ENCODE measurements at places on chromosomes 12 and 14.
A peak's percentile ranks its signal among the peaks of the same experiment; 100 is the strongest.

- no peak for DNase-seq
Observed at GRCh38 chr12:92431146-92431545, 271.6 kb upstream of the PLEKHG7 start.

- no peak for DNase-seq
Observed at GRCh38 chr12:22115711-22116110, 69.7 kb downstream of the CMAS start.

DNA sequence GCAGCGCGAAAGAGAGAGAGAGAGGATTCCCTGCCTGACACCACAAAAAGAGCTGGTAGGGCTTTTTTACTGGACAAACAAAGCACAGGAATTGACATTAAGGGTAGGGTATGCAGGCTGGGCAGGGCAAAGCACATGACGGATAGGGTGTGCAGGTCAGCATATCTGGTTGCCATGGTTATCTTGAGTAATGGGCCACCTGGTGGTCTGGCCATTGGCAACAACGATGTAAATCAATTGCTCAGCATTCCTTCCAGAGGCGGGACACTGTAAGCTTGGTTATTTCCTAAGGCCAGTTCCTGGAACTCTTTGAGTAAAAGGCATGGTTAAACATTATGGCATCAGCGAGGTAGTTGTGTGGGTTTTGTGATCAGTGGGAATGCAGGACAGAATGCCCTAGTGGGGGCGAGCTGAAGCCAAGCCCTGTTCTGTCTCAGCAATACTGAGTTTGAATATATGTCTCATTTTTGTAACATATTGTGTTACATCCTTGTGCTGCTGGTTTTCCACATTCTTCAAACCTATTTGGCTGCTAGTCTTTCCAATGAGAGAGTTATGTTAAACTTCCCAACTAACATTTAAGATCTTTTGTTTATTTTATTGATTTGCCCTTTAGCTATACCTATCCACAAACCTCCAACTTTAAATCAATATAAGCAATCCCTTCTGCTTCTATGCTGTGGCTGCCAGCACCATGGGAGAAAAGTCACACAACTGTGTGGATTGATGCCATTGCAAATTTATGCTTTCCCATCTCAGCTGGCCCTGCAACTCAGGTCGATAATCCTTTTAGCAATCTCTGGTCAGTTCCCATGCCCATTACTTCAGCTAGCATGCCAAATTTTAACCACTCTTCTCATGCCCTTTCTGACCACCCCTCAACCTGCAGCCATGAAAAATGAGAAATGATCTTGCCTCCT is 396.7 kb upstream of the PDE3A start:
- no peak for DNase-seq

DNA sequence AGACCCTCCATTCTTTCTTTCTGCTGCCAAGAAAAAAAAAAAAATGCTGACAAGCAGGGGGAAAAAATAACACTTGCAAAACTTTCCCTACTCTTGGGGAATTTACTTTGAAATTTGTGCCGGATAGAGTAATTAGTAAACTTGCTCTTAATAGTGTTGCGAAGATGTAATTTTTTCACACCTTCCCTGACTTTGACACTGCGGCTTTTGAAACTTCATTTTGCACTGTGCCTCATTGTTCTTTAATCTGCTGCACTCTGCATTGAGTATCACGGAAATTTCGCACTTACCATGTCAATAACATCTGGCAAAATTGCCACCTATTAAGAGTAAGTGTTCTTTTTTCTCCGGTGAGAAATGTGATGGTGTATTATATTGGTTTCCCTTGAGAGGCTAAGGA is 596.1 kb downstream of the VRK1 start:
- no peak for DNase-seq

DNA sequence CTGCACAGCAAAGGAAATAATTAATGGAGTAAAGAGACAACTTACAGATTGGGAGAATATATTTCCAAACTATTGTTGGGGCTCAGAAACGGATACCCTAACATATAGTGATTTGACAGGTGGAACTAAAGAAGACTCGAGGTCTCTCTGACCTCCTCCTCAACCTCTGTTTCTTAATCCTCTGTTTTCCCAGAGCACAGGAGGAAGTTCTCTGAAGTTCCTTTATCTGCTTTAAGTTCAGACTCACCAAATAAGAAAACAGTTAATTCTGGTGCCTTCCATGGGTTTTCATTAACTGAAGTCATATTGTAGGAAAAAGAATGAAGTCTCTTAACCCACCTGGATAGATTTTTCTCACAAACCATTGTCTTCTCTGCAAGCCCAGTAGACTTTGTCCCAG is 29.2 kb downstream of the CLEC2D start:
- DNase-seq = no peak

DNA sequence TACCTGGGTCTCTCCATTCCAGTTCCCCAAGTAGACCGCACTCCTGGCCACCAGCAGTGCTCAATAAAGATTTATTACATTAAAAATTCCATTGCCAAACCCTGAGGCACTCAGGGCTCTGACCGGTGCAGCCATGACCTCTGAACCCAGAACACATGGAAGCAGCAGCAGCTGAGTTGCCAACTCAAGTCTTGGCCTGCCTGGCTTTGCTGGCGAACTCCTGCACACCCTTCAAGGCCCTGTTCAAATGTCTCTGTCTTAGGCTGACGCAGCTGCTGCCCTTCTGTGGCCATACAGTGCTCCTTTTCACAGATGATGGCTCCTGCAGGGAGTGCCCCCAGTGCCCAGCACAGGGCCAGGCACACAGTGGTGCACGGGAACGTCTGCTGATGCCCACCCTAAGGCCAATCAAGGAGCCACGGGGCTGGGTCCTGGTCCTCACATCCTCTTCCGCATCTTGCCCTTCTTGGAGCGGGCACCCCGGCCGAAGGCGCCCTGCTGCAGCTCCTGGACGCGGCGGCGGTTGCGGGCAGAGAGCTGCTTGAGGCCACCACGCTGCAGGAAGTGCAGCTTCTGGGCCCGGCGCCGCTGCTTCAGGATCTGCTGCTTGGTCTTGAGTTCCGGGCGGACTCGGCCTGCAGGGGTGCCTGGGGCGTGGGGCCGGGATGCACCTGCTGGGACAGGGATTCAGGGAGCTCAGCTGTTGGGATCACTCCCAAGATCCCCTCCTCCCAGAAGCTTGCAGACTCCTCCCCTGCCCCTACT is 9.1 kb downstream of the CFAP73 start:
- no peak for DNase-seq

DNA sequence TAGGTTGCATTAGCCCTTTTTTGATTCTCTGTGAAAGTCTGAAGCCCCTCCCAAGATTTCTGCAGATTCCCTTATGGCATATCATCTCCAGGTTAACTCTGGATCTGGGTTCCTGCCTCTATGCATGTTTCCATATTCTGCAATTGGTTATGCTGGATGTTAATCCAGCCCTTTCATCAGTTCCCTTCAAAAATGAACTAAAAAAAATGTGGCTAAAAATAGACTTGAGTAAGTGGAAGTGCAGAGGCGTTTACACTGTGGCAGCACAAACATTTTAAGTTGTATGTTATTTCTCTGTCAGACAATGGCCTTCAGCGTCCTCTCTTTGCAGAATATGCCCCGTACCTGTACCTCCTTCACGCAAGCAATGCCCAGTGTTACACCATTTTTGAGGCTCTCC is 11.4 kb downstream of the MGST1 start:
- no peak for DNase-seq

DNA sequence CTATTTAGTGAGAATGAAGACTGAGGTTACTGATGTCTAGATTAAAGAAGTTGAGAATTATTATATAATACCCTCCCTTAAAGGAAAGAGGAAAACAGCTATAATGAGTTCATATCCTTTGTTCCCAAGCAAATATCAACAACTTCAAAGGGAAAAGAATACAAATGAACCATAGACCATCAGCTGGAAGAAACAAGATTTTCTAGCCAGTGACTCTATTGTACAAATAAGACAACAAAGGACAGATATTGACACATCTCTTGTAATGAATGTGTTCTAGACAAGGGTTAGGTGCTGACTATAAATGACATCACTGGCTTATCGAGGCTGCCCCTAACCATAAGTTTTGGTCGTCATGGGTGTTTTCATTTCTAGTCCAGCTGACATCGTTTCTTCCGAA is 48.2 kb downstream of the SLC38A4 start:
- DNase-seq = no peak

GRCh38 chr12:31819427-31819826 is 90.6 kb upstream of the AMN1 start:
- DNase-seq = no peak

DNA sequence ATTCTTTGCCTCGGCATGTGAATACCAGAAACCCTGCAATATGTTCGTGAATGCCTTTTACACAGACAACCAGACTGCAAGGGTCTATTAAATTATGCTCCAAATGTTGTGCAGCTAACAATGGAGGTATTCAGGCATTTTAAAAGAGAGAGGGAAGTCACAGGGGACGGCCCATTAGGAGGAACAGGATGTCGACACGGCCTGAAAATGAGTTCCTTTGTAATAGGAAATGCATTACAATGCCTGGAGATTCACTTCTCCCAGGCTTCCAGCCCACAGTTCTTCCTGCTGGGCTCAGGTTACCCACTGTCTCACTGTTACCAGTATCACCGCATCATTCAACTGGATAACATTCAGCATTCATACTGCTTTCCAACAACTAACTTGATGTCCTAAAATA is 2.5 kb downstream of the DUSP6 start:
- DNase-seq = no peak

GRCh38 chr12:65667932-65668331 is 156.4 kb upstream of the HMGA2 start:
- DNase-seq = no peak

- DNase-seq = no peak
Observed at GRCh38 chr14:54686219-54686870, 119.4 kb downstream of the SAMD4A start.

GRCh38 chr12:70648191-70648590 is 11.0 kb upstream of the PTPRB start:
- no peak for DNase-seq

GRCh38 chr12:62448436-62448835 is 18.2 kb upstream of the MON2 start:
- no peak for DNase-seq

DNA sequence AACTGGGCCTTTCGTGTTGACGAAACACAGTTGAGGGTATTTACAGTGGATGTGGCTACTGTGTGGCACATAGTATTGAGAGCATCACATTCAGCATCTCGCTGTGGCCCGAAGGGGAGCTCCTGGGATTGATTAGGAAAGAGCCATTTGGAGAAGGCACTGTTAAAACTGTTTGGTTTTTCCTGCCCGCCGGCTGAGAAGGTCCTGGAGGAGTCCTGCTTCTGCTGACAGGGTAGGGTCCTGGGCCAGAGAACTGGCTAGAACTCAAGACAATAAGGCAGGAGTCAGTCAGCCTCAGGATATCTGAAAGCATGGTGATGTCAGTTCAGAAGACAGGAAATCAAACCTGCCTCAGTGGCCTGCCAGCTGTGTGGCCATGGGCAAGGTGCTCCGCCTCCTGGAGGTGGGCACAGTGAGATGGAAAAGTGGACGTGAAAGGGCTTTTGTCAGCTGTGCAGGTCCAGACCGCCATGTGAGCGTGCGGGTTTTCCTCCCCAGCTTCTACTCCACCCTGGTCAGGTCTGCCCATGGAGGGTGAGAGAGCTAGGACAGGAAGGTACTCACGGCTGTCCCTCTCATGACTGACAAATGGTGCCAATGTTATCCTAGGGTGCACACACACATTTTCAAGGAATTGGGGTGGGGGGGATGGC is 92.3 kb downstream of the NTF3 start:
- DNase-seq = no peak

DNA sequence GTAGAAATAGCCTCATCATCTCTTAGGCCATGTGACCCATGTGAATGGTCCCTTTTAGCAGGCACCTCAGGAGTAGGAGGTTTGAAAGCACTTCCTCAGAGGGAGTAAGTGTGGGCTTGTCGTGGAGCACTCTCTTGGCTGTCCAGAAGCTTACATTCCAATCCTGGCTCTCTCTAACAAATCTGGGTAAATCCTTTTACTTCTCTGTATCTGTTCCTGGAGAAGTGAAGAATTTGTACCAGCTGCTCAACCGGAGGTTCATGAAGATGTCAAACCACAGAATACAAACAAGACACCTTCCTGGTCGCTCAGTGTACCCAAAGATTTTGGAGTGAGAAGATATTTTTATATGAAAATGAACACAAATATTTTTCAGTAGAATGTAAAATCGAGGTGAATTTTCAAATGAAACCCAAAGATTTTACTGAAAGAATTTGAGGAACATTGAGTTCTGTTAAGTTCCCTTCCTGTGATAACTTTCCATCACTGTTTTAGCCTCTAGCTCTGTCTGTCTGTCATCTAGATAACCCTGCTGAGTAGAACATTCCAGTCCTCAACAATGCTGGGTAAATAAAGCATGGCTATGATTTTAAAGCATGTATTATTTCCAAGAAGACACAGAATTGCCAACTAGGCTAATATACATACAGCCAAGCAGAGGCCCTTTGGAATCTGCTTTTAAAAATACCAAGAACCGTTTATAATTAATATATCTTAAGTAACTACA is 263.9 kb upstream of the RGS6 start:
- no peak for DNase-seq

GRCh38 chr14:64569138-64569631 is 19.4 kb downstream of the PPP1R36 start:
- DNase-seq = no peak

DNA sequence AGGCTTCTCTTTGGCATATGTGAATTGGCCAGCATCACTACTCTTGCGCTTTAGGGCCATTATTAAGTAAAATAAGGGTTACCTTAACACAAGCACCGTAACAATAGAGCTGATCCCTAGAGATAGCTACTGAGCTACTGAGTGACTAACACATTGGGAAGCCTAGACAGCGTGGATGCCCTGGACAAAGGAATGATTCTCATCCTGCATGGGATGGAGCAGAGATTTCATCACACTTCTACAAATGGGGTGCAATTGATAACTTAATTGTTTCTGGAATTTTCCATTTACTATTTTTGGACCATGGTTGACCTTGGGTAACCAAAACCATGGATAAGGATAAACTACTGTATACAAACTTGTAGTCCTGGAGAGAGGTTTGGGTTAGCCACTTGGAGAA is 57.1 kb downstream of the FBXO34 start:
- DNase-seq = no peak

- DNase-seq = peak; percentile 51
Observed at GRCh38 chr14:61525293-61526011, 169.9 kb upstream of the HIF1A start.

GRCh38 chr14:71248194-71248593 is 340.9 kb downstream of the PCNX1 start:
- no peak for DNase-seq

GRCh38 chr14:59321626-59321949 is 133.1 kb downstream of the DAAM1 start:
- no peak for DNase-seq
